AG20443 (cell line): ENCODE measurements at places on chromosomes 16 and 17.

DNA sequence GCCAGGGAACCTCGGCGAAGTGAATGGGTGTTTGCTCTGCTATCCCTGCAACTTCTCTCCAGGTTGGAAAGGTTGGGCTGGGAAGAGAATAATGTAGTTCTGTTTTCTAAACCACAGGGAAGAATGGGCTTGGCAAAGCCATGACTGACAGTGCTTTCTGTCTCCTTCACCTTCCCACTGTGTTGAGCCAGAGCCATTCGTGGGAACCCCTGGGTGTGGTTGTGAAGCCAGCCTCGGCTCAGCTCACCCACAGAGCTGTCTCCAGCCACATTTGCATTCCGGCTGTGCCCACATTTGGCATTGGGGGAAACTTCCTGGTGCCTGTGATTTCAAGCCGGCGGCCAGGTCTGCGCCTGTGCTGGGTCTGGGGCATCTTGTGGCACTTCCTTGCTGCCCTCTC, 39.9 kb downstream of the BAIAP2 start:
- peak; percentile 65 for DNase-seq

- DNase-seq: peak; percentile 71
These were observed 52.5 kb downstream of the ZFPM1 start for GRCh38 chr16:88505405-88506082.

DNA sequence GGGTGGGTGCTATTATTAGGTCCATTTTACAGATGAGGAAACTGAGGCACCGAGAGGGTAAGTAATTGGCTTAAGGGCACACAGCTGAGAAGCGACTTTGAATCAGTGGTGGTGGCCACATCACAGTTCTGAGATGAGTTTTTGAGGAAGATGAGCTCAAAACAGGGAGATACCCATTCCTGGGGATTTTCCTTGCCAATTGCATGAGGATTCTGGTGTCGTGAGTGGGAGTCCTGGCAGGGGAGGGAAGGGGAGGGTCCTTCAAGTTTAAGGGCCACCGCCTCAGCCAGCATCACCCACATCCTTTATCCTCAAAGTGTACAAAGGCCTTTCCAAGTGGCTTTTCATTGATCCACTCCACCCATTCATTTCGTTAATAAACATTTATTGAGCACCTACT, 45.3 kb downstream of the IL21R start:
- no peak for DNase-seq

DNA sequence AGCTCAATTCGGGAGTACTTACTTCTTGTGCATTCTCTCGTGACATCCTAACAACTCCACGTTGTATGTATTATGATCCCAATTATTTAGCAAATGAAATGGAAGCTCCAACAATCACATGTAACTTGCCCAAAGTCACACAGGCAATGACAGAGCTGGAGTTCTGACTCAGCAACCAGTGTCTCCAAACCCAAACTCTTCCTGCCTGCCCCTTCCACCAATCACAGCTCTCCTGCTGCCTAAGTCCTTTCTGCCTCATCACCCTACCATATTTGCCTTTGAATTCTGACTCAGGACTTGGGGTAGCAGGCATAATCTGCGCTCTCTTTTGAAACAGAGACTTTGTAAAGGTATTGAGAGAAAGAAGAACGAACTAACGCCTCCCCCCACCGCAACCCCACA, 245.2 kb upstream of the MAF start:
- DNase-seq: no peak

DNA sequence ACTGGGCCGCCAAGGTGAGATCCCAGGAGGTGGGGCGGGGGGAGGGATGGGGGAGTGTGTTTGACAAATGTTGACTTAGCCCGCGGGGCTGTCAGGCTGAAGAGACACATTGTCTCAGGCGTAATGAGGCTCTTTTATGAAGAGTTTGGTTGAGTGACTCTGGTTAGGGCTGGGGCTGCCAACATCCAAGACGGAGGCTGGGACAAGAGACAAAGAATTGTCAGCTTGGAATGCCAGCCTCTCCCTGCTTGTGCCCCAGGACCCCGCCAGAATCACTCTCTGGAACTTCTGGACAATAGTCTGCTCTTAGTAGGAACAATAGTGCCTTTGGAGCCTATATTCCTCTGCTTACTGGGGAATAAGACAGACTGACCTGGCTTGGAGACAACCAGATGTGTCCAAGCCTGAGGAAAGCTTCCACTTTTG, 24.0 kb downstream of the PCTP start:
- DNase-seq: no peak

GRCh38 chr16:57865746-57866528, 63.6 kb upstream of the KIFC3 start:
- no peak for DNase-seq

GRCh38 chr17:9544221-9544620, 31.4 kb downstream of the STX8 start:
- DNase-seq: no peak

DNA sequence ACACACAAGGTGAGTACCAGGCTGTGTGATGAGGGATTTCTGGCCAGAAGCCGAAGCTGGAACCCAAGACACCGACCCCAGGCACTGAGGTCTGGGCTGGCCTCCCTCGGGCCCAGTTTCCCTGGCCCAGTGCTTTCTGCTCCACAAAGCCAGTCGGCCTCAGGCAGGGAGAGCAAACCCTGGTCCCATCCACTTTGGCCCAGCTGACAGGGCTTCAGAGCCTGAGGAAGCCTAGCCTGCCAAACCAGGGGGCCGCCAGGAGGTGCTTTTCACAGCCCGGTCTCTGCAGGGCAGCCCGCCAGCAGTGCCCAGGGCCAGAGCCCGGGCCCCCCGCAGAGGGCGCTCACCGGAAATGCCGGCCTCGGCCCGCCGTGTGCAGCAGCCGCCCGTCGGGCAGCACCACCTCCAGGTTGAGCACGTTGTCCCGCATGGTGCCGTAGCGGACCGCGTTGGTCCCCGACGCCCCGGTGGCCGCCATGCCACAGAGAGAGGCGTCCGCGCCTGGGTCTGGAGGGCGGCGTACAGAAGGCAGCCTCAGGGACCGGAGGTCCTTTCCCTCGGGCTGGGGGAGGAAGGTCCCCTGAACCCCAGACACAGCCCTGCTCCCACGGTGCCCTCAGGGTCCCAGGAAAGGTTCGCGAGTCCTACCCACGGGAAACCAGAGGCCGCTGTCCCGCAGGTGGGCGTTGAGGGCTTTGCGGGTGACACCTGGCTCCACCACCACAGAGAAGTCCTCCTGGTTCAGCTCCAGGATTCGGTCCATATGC, 2.2 kb downstream of the LDHD start:
- peak; percentile 4 for DNase-seq

DNA sequence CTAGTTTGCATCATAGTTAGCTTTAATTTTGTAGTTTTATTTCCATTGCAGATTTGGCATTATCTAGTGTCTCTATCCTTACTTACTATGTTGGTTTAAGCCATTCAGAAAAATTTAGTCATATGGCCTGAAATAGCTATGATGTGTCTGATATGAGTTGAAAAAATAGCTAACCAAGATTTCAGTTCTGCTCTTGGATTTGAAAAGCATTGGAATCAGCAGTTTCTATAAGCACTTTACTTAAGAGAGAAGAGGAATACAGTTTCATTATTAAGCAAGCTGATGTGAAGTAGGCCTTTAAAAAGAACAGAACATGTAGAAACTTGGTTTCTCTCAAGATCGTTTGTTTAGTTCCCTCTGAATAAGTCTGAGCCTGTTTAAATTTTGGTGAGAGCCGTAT, 25.9 kb downstream of the LPCAT2 start:
- DNase-seq: no peak

DNA sequence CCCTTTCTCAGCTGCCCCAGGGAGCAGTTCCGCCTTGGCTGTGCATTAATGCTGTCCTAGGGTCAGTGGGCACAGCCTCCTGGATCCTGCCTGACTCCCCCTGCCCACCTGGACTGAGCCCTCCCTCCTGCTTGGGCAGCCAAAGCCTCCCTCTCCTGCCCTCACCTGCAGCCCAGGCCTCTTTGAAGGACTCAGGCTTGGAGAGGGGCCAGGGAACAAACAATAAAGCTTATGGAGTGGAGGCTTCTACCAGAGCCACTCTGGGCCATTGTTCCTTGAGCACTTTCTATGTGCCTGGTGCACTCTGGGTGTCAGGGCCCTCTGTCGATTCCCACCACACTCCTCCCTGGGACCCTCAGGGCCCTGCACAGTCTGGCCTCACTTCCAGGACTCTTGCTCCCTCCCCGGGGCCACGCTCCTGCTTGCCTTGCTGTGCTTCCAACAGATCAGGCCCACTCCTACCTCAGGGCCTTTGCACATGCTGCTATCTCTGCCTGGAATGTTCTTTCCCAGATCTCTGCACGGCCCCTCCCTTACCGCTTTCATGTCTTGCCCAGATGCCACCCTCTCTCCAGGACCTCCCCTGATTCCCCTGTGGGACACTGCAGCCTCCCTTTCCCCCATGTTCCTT, 5.0 kb downstream of the KCNJ12 start:
- DNase-seq: no peak

GRCh38 chr17:20153231-20153630, 144.1 kb downstream of the SPECC1 start:
- no peak for DNase-seq

DNA sequence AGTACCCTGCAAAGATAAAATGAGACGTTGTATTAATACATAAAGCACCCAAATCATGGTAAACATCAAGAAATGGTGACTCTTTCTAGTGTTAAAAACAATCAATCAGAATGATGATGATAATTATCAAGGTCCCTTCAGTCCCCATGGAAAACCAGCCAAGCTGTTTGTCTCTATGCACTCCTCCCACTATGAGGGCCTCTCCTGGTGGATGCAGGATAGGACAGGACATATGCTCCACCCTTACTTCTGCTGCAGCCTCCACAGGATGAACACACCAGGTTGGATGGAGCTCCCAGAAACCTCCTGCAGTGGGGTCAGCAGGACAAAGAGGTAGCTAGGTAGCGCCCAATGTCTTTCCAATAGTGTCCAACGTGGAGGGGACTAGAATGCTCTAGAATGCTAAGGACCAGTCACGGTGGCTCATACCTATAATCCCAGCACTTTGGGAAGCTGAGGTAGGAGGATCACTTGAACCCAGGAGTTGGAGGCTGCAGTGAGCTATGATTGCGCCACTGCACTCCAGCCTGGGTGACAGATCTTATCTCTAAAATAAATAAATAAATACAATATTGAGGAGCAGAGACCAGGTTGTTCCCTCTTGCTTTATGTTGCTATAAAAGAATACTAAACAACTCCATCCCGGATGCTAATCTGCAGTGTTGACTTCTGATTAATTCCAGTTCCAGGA, 9.9 kb upstream of the KDM8 start:
- DNase-seq: no peak

DNA sequence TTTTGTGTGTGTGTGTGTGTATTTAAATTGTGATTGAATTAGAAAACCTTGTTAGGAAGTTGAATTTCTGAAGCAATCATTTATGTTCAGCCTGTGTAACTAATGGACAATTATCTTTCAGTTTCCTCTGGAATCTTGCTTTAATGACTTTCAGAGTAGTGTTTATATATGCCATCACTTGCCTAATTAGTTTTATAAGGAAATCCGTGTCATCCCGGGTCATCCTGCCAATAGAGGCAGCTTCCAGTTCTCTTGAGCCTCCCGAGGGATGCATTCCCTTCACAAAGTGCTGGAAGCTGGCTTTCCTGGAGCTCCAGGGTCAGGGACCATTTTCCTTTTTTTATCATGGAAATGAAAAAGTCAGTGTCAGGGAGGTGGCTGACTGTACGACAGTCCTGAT, 42.9 kb downstream of the PRKCA start:
- no peak for DNase-seq

GRCh38 chr17:77959126-77959925, 823 bp downstream of the TNRC6C start:
- DNase-seq: peak; percentile 46

DNA sequence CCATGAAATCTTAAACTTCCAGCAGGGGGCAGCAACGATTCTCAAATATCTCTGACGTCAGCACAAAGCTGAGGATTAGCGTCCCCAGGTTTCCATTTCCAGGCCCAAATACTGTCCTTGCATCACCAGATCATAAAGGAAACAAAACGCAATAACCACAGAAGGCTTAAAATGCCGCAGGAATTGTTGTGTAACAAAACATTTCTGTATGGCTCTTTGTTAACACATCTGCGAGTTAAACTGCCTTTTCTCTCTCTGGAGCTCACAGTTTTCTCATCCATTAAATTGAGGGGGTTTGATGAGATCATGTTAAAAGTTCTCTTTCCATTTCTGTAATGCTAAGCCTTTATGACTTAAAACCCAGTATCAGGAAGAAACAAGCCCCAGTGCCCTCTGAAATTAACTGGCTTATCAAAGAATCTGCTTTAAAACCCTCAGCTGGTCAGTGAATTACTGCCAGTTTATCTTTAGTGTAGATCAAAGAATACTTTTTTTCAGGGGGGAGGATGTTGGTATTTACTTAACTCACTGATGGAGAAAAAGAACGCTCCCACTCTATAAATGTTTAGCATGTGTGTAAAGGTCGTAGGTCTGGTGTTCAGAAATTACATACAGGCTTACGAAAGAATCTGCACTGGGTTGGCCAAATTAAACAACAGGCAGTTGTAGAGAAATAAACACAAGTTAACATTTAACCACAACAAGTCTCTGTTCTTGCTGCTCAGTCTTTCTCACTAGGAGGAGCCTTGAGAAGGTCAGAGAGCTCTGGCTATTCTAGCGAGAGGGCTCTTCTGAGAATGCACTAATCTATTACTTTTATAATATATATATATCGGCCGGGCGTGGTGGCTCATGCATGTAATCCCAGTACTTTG, 10.6 kb upstream of the TERF2 start:
- peak; percentile 80 for DNase-seq

GRCh38 chr16:66267292-66268014, 99.0 kb upstream of the CDH5 start:
- no peak for DNase-seq

DNA sequence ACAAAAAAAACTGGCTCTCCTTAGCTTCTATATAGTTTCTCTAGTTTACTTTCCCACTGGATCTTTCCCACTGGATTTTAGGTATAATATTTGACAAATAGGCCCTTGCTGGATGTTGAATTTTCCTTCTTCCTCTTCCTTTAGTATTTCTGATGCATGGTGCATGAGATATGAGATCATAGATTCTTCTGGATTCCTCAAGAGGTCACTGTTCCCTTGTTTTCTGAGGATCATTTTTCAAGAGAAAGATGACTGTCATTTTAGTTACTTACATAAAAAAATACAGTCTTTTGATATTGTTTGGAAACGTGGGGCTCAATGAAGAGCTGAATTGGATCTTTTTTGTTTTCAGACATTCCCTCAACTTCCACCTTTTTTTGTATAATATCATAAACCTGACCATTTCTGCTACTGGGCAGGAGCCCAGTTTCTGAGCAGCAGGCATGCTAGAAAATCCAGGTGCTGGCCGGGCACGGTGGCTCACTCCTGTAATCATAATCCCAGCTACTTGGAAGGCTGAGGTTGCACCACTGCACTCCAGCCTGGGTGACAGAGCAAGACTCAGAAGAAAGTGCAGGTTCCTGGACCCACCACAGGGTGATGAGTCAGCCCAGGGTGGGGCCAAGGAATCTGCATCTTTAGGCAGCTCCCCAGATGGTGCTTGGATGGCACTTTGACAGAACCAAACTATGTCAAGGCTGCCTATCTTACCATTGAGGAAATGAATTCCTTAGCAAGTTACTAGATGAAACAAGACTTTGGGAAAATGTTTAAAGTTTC, 70.3 kb downstream of the SDR42E1 start:
- DNase-seq: peak; percentile 66

- DNase-seq: no peak
These were observed 946 bp downstream of the OSGIN1 start for GRCh38 chr16:83953796-83954576.

GRCh38 chr17:65487161-65487560, 74.3 kb downstream of the AXIN2 start:
- DNase-seq: no peak
